ENCODE measurements at places on chromosomes 1 and 21.

GRCh38 chr1:22115286-22115685, 27.6 kb downstream of the WNT4 start:
- no peak for DNase-seq

DNA sequence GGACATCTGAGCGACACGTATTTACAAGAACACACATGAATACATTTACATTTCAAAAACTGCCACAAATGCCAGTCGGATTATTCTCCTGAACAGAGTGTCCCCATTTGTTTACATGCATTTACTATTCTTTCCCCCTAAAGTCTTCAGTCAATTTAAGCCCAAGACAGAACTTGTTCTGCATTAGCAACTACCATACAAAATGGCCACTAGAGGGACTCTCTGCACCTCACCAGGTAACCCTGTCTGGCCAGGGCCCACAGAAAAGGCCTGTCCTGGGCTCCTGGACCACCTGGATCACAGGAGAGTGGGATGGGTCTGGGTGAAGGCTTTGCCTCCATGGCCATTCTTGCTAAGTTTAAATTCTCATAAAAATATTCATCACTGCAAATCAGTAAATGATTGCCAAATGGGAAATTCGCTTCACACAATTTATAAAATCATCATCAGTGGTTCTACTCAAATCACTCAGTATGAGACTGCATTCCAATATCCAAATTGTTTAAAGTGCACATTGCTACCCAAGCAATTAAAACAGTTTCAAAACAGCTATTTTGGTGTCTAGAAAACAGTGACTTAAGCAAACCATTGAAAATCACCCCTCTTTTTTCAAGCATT, 12.5 kb upstream of the GUCA2A start:
- no peak for DNase-seq

GRCh38 chr1:116115476-116116439, 4.6 kb downstream of the MAB21L3 start:
- no peak for DNase-seq

GRCh38 chr1:4657244-4657789, 2.9 kb downstream of the AJAP1 start:
- DNase-seq = no peak

DNA sequence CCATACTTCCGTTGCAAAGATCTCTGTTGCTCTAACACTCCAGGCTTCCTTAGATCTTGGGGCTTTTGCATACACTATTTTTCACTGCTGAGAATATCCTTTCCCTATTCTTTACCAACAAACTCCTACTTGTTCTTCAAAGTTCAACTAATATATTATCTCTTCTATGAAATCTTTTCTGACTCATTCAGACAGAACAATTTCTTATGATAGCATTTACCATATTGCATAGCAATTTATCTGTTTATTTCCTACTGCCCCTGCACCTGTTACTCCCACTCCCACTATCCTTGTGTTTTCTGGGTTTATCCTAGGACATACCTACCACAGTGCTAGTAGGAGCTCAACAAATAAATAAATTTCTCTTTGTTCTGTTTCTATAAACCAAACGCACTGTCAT, 11.0 kb downstream of the GADD45A start:
- DNase-seq = no peak

GRCh38 chr1:26970810-26971209, 10.5 kb upstream of the KDF1 start:
- no peak for DNase-seq

- no peak for DNase-seq
Observed at GRCh38 chr1:19353596-19353995, 41.5 kb downstream of the SLC66A1 start.

DNA sequence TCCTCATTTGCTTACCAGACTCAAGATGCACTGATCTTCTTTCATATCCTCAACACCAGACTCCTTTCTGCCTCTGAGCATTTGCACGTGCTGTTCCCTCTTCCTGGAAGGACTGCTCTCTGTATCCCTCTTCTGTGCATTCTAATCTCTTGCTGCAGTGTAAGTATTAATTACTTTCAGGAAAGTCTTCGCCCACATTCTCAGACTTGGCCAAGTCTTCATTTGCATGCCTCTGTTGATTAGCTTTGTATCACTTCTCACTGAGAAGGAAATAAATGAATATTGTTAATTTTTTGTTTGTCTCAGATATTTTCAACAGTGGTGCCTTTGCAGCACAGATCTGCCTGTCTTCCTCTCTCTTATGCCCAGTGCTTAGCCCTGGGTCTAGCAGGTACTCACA, 50.3 kb upstream of the RAB3GAP2 start:
- no peak for DNase-seq

DNA sequence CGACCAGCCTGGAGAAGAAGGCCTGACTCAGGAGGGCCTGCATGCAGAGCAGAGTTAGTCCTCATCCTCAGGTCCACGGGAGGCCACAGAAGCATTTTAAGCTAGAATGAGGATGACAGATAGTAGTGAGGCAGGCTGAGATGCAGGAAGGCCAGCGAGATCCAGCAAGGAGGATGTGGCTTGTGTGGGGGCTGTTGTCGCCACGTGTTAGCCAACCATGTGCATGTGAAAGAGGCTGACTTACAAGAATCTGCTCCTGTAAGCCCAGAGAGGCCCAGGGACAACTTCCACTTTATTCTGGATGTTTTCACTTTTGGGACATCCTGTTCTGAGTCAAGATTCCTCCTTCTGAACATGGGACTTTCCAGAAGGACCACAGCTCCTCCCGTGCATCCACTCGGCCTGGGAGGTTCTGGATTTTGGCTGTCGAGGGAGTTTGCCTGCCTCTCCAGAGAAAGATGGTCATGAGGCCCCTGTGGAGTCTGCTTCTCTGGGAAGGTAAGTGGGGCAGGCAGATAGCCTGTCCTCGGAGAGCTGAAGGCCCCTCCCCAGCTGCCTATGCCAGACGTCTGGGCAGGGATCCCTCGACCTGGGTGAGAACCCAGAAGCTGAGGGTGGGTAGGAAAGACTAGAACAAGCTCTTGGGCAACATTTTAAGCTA, at the start of gene SLAMF8:
Gene SLAMF8, plus strand, starts transcription at position 433 of the 661 bp plus-strand sequence. Its CDS starts 26 bp downstream, at position 459.
- peak; percentile 73 for DNase-seq

DNA sequence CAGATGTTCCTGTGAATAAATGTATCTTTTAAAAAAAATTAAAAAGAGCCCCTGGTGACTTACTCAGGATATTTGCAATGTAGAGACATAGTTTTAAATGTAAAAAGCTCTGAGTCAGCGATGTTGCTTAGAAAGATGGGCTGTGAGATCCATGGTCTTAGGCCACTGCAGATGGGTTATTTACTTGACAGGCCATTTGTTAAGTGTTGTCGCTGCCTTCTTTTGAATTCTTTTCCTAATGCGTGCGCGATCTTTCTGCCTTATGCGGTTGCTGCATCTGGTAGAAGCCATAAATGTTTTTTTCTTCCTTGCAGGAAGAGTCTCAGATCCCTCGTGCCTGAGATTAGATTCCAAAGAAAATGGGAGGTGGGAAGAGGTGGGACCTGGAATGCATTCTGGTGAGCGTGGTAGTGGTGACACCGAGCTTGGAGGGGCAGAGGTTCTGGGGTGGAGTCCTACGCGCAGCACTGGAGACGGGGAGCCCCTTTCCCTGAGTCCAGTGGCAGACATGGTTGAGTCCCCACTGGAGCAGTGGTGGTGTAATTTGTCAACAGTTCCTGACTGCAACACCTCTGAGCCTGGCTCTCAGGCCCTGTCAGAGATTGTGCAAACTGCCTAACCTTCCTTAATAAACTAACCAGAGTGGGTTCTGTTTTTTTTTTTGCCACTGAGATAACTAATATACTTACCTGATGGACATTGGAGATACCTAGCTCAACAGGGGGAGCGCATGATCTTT, 197.2 kb downstream of the HHAT start:
- no peak for DNase-seq

DNA sequence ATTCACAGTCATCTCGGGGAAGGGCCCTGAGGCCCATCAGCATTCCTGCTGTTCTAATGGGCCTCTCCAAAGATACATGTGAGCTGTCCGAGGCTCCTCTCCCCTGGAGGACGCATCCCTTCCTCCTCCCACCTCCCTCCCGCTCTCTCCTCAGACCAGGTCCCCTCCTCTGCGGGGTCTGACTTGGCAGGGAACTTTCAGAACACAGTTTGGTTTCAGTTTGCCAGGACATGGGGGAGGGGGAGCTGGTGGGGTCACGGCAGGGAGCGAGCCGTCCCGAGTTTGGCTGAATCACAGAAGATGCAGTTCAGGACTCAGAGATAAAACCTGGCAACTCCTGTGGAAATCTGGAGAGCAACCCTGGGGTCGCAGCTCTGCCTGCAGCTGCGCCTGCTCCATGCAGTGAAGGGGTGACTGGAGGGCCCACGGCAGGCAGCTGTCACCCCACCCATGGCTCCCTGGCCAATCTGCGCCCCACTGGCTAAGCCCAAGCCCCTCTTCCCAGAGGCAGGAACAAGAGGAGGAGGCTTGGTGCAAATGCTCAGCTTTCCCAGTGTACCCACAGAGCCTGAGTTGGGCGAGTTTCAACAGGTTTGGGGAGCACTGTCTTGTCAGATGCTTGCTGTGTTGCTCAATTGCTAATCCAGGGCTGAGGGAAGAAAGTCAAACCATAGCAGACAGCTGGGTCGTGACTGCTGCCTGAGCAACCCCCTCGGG, 5.7 kb downstream of the WNT4 start:
- no peak for DNase-seq

DNA sequence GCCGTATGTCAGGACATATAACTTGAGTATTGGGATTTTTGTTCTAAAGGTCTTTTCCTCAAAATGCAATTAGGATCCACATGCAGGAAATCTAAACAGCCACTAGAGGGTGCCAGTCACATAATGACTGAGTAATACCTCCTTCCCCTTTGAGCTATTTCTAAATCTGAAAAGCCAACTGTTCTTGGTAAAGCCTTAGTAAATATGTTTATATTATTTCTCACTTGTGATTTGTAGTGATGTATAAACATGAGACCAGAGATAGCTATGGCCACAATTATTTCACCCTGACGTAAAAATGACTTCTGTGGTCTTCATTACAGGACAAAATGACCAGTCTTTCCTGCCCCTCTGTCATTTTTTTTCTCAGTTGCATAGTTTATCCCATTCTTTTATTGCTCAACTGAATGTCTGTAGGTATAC, 41.0 kb upstream of the DR1 start:
- DNase-seq = no peak

DNA sequence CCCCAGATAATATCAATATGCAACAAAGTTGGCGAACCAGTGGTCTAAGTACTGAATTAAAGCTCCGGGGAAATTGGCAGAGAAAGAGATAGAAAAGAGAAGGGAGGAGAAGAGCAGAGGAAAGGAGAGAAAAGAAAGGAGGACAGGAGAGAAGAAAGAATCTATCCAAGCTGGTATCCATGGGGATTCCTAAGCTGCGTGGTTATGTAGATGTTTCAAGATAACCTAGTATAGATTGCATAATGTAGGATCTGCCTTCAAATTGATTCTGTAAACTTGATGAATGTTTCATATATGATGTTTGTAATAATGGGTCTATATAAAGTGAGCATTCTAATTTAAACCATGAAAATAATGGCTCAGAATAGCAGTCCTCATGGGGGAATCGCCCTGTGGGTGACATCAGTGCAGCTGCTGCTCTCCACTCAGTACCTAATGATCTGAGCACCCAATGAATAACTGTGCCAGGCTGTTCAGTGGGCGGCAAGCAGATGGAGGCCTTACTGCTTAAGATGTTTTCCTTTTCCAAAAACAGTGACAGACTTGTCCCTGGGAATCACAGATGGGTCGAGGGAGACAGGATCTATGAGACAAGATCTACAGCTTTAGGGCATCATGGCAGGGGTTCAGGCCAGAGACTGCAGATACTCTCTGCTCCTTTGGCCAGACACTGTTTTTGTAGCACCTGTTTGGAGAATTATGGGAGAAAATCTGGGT, 78.0 kb downstream of the LAMC2 start:
- DNase-seq = no peak

GRCh38 chr1:221157026-221157761, 278.0 kb downstream of the HLX start:
- no peak for DNase-seq
